Activated naive CD4-positive, alpha-beta T cell (primary cell): ENCODE measurements at places on chromosomes 11 and 22.

DNA sequence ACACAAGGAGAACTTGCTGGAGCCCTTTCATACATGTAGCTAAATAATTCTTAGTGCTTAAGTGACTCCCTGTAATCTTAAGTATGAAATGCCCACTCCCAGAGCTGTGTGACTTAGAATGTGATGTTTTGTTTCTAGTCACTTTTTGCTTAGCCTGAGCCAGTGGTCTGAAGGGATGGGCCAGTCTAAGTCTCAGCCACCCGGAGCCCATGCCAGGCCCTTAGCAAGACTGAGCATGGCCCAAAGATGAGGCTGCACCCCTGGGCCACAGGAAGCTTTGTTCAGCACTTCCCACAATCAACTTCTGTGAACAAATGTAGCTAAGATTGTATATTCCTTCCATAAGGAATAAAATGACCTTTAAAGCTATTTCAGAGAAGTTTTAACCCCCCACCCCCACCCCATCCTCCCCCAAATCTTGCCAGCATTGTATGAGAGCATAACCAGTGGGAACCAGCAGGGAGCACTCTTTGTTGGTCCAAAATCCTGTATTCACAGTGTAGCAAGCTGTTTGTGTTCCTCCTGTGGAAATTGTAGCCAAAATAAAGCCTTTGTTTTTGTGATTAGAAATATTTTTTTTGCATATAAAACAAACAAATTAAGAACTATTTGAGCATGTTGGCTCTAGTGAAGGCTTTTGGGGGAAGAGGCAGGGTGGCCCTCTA is 73.8 kb upstream of the GAL start:
- DNase-seq, result no peak

- no peak for DNase-seq
These were observed 380.1 kb upstream of the SYN3 start for GRCh38 chr22:33438273-33438672.

- no peak for DNase-seq
These were observed 13.5 kb downstream of the C11orf97 start for GRCh38 chr11:94525546-94526324.

- no peak for DNase-seq
These were observed 43.3 kb downstream of the USP35 start for GRCh38 chr11:78231962-78232501.

GRCh38 chr22:46390105-46390651 is 54.7 kb downstream of the TRMU start:
- no peak for DNase-seq

DNA sequence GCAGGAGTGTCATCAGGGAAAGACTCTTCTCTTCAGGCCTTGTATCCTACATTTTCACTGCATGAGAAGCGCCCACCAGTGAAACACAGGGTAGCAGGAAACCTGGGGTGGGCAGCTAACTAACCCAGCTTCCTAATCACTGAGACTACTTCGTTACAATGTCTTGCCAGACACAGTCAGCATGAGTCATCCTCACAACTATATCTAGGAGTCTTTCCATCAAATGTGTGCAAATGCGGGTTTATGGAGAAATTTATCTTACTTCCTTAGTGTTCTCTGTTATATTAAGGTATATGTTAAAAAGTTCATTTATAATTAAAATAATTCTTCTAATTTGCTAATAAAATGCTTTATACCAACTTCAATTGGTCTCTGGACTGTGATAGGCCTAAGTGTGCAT is 79.9 kb upstream of the RAB1B start:
- DNase-seq, result no peak

DNA sequence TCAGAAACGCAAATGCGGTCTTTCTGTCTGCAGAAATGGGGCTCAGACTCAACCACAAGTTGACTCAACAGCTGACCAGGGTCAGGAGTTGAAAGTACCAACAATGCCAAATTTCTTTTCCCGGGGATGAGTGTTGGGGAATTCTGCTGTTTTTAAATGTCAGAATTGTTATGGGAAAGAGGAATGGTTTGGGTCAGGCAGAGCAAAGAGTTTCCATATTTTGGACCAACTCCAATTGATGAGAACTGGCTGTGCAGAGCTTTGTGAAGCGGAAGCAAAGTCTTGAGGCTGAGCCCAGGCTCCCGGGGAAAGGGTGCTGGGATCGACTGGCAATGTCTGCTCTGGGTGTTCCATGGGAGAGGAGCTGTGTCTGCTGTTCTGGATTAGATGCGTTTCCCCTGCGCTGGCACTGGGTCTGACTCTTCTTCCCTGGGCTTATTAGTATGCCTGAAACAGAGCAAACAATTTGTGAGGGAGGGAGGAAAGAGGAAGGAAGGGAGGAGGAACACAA is 36.2 kb downstream of the TXN2 start:
- DNase-seq, result no peak
